ENCODE measurements at places on chromosomes 3 and 15. TPM values are rescaled to one million over a fixed set of nuclear protein-coding genes. Genes with fewer than 3 reads are reported as not detected.

Gene SOX2
- not detected for total RNA-seq

Gene LIPH
- not detected for total RNA-seq

Gene GOLGA8J
- total RNA-seq, result not detected

Gene EAF2
- 14.4 TPM for total RNA-seq

Gene RAB6B
- total RNA-seq, result 2.0 TPM

Gene GUCA1C
- not detected for total RNA-seq

Gene SLC24A5
- not detected for total RNA-seq

Gene GPR27
- total RNA-seq, result 0.47 TPM

Gene ZMYND10
- 1.5 TPM for total RNA-seq

Gene PRSS50
- not detected for total RNA-seq

Gene COL8A1
- total RNA-seq, result not detected

Gene RASSF1
- 76.5 TPM for total RNA-seq

Gene ZNF774
- 1.4 TPM for total RNA-seq

Gene ZNF662
- total RNA-seq, result 2.1 TPM

Gene FHIT
- total RNA-seq, result 7.9 TPM

Gene GATA2
- not detected for total RNA-seq

Gene B3GALNT1
- total RNA-seq, result 2.2 TPM

Gene SENP2
- total RNA-seq, result 22.5 TPM

Gene TM6SF1
- 5.6 TPM for total RNA-seq

Gene FRG2C
- total RNA-seq, result not detected

Gene NEO1
- total RNA-seq, result 2.8 TPM

Gene LRRK1
- 0.83 TPM for total RNA-seq

Measured in activated CD8-positive, alpha-beta T cell treated with anti-CD3 and anti-CD28 coated beads for 36 hours (primary cell).